ENCODE measurements at places on chromosomes 5 and 9. TPM values are rescaled to one million over a fixed set of nuclear protein-coding genes. Genes with fewer than 3 reads are reported as not detected.

- DNase-seq = peak; percentile 32
Observed at GRCh38 chr9:69044240-69045219, 9.0 kb downstream of the FXN start.

DNA sequence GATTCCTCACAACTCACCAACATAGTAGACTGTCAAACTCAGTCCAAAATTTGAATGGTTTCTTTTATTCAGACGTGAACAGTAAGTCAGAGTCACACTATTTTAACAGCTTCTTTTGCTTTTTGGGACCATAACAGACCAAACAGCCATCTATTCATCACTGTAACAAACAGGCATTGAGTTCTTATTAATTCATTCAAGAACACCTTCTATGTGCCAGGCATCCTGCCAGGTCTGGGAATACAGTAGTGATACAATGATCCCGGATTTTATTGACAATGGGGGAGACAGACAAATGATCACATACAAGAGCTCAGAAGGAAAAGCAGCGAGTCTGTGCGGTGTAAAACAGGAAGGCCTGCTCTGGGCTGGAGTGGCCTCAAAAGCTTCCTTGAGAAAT lies 153.3 kb upstream of the ERCC6L2 start:
- no peak for DNase-seq

DNA sequence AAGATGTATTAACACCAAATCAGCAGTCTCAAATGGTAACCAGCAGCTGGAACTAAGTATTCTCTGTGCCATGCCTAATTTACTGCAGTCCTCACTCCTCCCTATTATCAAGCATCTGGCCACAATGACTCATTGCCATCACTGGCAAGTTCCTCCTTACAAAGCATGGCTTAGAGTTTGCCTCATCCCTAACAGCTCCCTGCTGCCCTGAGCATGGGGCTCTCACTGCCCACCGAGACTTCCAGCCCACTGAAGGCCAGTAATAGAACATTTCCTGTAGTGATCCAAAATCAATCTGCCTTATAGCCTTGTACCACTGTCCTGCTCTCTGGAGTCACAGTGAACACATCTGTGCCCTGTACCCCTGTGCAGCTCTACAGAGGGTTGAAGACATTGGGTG lies 211.9 kb upstream of the TRIM32 start:
- DNase-seq = peak; percentile 24

GRCh38 chr5:141883184-141883891 lies 5.1 kb upstream of the PCDH1 start:
- no peak for DNase-seq

DNA sequence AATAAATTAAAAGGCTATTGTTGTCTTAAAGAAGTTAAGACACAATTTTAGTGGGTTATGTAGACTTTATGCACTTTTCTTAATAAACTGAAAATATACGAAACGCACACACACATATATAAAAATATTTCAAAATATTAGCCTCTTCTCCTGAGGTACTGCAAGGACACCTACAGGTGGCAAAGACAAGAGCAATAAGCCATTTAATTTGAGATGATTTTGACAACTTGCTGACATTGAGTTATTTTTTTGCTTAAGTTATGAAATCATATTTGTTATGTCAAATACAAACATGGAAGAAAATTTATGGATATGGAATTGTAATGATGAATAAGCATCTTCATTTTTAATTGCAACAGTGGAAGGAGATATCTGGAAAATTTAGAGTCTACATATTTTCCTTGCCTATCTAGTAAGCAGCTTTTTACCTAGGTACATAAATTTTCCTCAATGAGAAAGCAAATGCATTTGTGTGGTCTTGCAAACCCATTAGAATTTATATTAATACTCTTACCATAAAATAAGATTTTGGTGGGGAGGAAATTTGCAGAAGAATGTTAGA lies 301.6 kb downstream of the ISL1 start:
- no peak for DNase-seq

DNA sequence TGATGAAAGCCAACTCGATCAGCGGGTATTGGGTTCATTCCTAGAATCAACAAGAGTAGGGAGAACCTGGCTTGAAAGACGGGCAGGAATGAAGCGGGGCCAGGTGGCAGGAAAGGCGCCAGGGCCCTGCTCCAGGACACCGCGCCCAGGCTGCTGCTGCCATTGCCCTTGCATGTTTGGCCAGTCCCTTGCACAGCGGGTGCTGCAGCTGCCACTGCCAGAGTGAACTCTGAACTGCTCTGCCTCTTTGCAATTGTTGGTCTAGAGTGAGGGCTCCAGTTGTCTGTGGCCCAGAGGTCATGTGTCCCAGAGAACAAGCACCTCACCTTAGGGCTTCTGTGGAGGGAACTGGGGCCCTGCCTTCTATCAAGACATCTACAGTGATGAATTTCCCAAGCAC lies 24.0 kb upstream of the CARTPT start:
- no peak for DNase-seq

GRCh38 chr9:113741886-113742854 lies 133.9 kb upstream of the ZNF618 start:
- DNase-seq = no peak

GRCh38 chr5:75053054-75053303 lies 621 bp upstream of the GCNT4 start:
- DNase-seq = no peak

DNA sequence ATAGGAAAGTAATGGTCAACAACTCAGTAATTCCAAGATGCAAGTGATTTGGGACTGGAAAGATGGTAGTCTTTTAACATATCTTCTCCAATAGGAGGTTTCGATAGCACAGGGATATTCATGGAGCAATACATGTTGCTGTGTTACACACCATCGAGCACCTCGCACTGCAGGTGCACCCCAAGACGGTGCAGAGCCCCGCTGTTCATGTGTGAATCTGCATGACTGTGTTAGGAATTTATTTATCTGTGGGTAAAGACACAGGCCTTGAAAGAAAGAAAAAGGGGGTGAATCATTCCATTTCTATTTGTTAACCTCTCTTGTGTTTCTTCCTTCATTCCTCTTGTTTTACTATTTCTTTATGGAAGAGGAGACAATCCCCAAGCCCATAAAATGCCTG lies 217.1 kb downstream of the EBF1 start:
- no peak for DNase-seq

DNA sequence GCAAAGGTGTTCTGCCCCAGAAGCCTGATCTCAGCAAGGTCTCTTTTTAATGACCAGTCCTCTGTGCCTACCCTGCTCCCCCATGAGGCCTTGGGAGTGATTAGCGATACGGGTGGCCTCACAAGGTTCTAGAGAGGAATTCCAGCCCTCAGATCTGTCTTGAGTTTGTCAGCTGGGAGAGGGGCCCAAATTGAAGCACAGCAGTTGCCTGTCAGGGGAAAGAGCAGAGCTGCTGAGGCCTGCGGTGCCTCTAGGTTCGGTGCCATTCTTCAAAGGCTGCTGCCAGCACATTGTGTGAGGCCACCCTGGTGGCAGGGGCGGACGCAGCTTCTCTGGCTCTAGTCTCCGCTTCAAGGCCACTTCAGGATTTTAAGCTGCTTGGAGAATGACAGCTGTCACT lies 85.7 kb upstream of the GRIA1 start:
- no peak for DNase-seq

DNA sequence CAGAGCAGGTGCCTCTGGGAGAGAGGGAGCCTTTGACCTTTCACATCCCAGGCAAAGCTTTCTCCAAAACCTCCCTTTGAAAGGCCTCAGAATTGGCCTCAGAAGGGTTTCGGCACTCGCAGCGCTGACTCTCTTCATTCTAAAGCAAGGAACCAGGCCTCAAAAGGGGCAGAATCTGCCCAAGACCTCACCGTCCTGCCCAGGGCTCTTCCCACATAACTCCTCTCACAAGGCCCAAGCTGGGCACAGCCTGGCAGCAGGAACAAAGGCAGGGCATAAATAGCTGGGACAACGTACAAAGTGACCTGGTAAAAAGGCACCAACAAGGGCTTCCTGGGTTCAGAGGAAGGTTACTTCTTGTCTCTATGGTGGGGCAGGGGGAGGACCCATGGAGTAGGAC lies 166.3 kb upstream of the FSTL4 start:
- no peak for DNase-seq

- DNase-seq = peak; percentile 98
Observed at GRCh38 chr9:95092262-95093072, 225.0 kb downstream of the FANCC start.

- peak; percentile 70 for DNase-seq
Observed at GRCh38 chr5:143679777-143680176, 132.2 kb upstream of the HMHB1 start.

DNA sequence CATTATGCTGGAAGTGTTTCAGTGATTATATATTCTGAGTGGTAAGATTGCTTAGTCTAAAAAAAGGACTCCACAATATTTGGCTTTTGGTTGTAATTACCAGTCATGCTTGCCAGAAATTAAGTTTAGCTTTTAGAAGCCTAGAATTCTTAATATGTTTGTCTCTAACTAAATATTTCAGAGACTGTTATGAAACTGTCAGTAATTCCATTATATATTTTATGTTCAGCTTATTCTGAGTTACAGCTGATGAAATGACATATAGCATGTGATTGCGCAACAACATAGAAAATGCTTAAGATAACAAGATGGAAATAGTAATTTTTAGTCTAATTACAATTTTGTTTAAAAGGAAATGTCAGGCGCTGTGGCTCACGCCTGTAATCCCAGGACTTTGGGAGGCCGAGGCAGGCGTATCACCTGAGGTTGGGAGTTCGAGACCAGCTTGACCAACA lies 44.2 kb downstream of the KIAA1958 start:
- no peak for DNase-seq

- DNase-seq = no peak
Observed at GRCh38 chr9:88628114-88628513, 93.1 kb downstream of the NXNL2 start.

- no peak for DNase-seq
Observed at GRCh38 chr9:14207352-14207995, 106.5 kb downstream of the NFIB start.

DNA sequence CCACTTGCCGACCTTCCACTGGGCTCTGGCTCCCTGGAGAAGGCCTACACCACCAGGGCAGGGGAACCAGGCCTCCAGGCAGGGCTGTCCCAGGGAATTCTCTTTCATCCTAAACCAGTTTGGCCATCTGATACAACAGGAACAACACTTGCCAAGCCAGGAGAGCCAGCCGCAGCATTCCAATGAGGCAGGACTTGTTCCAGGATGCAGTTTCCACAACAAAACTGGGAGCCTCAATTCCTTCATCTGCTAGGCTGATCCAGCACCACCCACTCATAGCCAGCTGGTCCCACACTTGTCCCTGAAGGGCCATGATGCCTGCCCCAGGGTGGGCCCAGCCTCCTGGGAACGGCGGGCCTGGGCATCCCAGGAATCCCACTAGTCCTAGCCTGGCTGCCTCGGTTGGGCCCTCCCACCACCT lies 26.0 kb downstream of the BICD2 start:
- peak; percentile 22 for DNase-seq

DNA sequence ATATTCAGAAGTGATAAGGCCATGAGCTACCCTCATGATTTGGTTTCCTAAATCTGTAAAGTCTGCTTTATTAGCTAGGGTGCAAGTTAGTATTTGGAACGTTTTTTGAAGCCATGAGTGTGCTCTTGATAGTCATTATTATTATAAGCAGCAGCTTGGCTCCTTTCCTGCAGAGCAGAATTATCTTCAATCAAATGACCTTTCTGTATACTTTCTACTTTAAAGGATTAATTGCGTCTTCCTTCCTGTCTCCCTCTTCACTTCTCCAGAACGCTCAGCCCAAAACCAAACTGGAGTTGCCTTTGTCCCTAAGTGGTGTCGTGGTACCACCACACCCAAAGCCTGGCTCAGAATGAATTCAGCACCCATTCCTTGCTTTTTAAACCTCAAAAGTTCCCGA lies 211.3 kb downstream of the ARHGAP26 start:
- DNase-seq = no peak

- no peak for DNase-seq
Observed at GRCh38 chr5:40278881-40279280, 400.8 kb upstream of the PTGER4 start.

- DNase-seq = peak; percentile 92
Observed at GRCh38 chr9:113973963-113974413, 97.9 kb downstream of the ZNF618 start.

The TARS1 gene
- 160 TPM for total RNA-seq

The BRD9 gene
- 45.8 TPM for total RNA-seq

The GPRIN1 gene
- total RNA-seq = 16.2 TPM

The TAF11L10 gene
- total RNA-seq = not detected

The RPL35 gene
- 2,858 TPM for total RNA-seq

The TTC33 gene
- 13.7 TPM for total RNA-seq

The NUP188 gene
- 80.0 TPM for total RNA-seq

The IFNA21 gene
- total RNA-seq = not detected

The SLC36A3 gene
- total RNA-seq = not detected
